ENCODE measurements at places on chromosomes 3 and 15. TPM values are rescaled to one million over a fixed set of nuclear protein-coding genes. Genes with fewer than 3 reads are reported as not detected.

The SCAANT1 gene
- total RNA-seq: not detected

The WDR93 gene
- not detected for total RNA-seq

The SEMA3G gene
- 30.9 TPM for total RNA-seq

The ANKRD34C gene
- total RNA-seq: not detected

The NRG4 gene
- total RNA-seq: 0.05 TPM

The PARP15 gene
- total RNA-seq: 0.17 TPM

The CFAP91 gene
- 0.14 TPM for total RNA-seq

The PPP1R14D gene
- not detected for total RNA-seq

The SAMMSON gene
- not detected for total RNA-seq

The GNAT1 gene
- not detected for total RNA-seq

The TERC gene
- total RNA-seq: 446 TPM

The CPNE9 gene
- total RNA-seq: not detected

The TNFAIP8L3 gene
- total RNA-seq: 49.9 TPM

The GABRR3 gene
- not detected for total RNA-seq

- no peak for DNase-seq
Observed at GRCh38 chr15:58063614-58064013, 1.9 kb downstream of the ALDH1A2 start.

- no peak for DNase-seq
Observed at GRCh38 chr15:87500240-87500639, 756.3 kb downstream of the NTRK3 start.

GRCh38 chr15:40536501-40536900, 28.3 kb downstream of the CCDC32 start:
- peak; percentile 1 for DNase-seq

DNA sequence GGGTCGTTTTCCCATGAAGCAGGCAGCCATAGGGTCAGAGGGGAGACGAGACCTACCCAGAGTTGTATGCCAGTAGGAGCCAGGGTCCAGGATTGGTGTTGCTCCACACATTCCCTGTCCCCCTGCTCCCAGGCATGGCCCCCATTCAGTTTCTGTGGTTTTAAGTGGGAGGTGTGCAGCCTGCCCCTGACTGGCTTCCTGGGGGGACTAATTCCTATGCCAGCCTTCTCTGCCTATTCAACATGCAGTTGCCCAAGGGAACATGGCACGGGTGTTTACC, 126.3 kb downstream of the EEFSEC start:
- no peak for DNase-seq

- no peak for DNase-seq
Observed at GRCh38 chr3:172321035-172321434, 127.2 kb downstream of the GHSR start.

DNA sequence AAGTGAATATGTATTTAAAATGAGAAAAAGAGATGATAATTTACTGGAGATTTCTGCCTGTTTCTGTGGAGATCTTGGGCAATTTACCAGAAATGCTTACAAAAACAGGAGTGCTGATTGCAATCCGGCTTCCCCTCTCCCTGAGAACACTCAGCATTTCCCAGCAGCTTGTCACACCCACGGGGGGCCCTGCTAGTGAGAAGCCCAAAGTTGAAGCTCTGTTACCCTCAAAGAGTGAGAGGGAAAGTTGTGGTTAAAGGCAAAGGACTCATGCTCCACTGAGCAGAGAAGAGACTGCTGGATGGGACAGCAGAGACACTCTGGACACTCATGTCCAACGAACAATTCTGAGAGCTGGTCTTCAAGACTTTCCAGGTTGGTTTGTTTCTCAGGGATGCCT, 2.9 kb downstream of the MCTP2 start:
- no peak for DNase-seq

GRCh38 chr3:5136211-5136918, 14.3 kb downstream of the ARL8B start:
- peak; percentile 65 for DNase-seq

DNA sequence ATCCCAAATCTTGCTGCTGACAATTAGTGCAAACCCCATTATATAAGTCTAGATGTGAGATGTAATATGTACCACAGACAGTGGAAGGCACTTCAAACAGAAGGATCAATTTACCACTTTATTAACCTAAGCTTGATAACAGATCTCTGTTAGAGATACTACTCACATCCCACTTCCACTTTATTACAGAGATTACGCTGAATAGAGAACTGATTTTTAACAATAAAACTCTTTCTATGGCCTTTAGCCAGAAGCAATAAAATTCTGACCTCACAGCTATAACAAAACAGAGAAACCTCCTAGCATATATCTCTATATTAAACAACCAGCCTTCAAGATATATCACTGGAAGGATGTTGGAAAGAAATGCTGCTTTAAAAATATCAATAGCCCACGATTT, 517.7 kb downstream of the MAGI1 start:
- DNase-seq: no peak

GRCh38 chr3:158717576-158717975, 14.7 kb downstream of the RARRES1 start:
- no peak for DNase-seq

GRCh38 chr3:189772584-189772983, 141.4 kb downstream of the TP63 start:
- no peak for DNase-seq

- DNase-seq: no peak
Observed at GRCh38 chr3:126446301-126446700, 29.4 kb downstream of the ZXDC start.

DNA sequence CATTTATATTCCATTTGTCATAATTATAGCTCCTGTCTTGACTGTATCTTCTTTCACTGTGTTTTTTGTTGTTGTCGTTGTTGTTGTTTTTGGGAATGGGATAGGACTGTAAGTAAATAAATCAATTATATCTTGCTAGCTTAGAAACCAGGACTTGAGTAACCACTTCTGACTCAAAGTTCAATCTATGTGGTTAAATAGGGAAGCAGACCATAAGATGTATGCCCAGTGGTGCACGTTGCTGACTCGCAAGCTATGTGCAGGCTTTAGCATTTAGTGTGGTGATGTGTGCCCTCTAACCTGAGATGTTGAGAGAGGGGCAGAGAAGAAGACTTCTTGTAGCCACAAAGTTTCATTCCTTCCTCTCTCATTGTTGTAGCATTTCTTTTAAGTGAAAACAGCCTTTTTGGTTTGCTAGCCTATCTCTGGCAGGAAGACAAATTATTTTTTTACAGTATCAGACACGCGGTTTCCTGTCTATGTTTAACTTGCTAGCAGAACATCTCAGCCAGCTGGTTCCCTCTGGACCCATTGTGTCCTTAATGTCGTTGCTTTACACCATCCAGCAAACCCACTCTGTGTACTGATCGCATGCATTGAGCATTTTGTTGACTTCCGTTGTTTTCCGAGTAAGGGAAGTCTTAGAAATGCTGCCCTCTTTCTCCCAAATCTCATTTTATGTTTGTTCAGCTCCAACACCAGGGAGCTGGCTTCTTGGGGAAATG, 52.1 kb downstream of the TGFBR2 start:
- peak; percentile 86 for DNase-seq

- no peak for DNase-seq
Observed at GRCh38 chr3:160458151-160458550, 8.6 kb upstream of the TRIM59 start.

GRCh38 chr3:57053122-57053521, 7.3 kb upstream of the SPATA12 start:
- no peak for DNase-seq

GRCh38 chr15:90774731-90775514, 57.8 kb downstream of the BLM start:
- DNase-seq: peak; percentile 45

DNA sequence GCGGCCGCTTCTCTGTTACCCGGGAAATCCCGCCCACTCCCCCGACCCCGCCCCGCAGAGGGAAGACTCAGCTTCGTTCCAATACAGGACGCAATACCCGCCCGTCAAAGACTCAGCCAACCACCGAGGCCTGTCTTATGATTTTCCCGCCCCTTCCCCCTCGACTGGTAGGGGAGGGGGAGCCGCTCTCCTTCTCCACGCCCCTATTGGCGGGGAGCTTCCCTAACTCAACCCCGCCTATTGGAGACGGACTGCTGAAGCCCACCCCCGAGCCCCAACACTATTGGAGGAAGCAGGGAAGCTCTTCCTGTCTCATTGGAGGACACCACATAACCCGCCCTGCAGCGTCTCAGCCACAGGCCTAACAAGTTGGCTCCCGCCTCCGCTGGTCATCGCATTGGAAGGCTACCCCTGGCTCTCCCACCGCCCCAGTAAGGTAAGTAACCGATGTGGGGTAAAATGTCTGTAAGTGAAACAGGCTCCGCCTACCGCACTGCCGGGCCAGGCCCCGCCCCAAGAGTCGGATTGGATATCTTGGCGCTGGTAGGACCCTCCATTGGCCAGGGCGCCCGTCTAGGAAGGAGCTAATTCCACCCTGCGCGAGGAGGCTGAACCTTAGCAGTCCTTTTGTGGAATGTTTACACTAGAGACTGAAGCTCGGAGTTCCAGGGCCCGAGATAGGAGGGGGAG, at the start of gene SIN3A:
SIN3A (minus strand) TSS at position 17 of the 690 bp plus-strand sequence. CDS start 21,315 bp downstream, outside the sequence.
- peak; percentile 100 for DNase-seq

GRCh38 chr3:141392897-141393734, 24.8 kb downstream of the ZBTB38 start:
- DNase-seq: no peak

GRCh38 chr15:58336161-58336560, 95.6 kb upstream of the LIPC start:
- DNase-seq: no peak

DNA sequence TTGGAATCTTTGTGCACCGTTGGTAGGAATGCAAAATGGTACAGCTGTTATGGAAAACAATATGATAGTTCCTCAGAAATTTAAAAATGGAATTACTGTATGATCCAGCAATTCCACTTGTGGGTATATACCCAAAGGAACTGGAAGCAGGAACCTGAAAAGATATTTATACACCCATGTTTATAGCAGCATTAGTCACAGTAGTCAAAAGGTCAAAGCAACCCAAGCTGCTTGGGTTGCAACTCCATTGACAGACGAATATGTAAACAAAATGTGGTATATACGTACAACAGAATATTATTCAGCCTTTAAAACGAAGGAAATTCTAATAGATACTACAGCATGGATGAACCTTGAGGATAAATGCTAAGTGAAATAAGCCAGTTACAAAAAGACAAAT, 35.0 kb upstream of the CAPN3 start:
- peak; percentile 30 for DNase-seq

DNA sequence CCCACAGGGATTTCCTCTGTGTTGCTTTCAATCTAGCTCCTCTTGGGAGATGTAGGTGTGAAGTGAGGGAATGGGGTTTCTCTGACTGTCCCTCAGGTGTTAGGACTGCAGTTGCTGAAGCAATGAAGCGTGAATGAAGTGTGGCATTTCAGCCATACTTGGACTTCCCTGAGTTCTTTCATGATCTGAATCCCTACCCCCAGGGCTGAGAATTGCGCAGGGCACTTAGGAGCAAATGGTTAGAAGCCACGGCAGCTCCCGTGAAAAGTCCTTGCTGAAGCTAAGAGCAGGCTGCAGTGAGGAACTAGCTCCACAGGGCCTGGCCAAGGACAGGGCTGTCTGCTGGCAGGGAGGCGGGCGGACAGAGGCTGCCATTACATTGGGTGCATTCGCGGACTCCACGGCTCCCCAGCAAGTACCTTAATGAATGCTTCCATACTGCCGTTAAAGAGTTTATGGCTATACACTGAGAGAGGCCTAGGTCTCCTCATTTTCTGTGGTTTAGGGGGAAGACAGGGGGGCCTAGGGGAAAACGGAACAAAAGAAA, 69.0 kb upstream of the RAD18 start:
- DNase-seq: no peak

GRCh38 chr15:52556524-52557273, 12.1 kb downstream of the ARPP19 start:
- DNase-seq: no peak

DNA sequence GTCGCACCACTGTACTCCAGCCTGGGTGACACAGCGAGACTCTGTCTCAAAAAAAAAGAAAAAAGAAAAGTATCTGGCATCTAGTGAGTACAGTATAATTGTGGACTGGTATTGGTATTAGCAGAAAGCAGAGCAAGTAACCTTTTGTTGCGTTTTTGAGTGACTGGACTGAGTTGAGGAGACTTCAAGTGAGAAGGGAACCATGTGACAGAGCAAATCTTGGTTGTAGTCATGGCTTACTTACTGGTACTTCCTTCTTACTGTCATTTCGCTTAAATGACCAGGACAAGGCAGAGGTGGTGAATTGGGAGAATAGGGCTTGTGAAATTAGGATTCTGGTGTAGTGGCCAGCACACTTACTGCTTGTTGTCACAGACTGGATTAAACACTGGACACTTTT, 20.6 kb downstream of the RTF1 start:
- no peak for DNase-seq

DNA sequence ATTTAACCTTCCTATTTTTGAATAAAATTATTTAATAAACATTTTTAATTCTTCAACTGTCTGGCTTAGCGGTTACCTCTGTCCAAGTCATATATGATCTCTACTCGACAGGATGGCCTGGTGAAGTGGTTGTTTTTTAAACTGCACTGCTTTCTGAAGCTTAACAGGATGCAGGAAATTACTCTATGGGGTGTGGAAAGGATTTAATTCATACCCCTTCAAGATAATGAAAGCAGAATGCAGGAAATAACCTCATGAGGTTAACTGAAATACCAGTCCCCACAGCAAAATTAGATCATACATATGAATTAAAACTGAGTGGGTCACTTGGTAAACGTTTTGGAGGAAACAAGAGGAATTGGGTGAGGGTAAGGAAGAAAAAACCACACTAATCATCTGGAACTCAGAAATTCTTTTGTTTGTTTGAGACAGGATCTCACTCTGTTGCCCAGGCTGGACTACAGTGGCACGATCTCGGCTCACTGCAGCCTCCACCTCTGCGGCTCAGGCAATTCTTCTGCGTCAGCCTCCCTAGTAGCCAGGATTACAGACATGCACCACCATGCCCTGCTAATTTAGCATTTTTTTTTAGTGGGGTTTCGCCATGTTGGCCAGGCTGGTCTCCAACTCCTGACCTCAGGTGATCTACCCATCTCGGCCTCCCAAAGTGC, 50.1 kb downstream of the LYSMD4 start:
- peak; percentile 93 for DNase-seq

Data from dermis blood vessel endothelial cell (primary cell).